ENCODE measurements at places on chromosomes 7 and 10.

GRCh38 chr10:122085423-122085911, 96.5 kb downstream of the TACC2 start:
- peaks cover 38% of the 10 kb centered on the region for H3K27me3 ChIP-seq
- no peak overlapping the region for H3K27ac ChIP-seq
- H3K4me3 ChIP-seq, result no peak overlapping the region
- H3K36me3 ChIP-seq, result no peaks in the 10 kb centered on the region

DNA sequence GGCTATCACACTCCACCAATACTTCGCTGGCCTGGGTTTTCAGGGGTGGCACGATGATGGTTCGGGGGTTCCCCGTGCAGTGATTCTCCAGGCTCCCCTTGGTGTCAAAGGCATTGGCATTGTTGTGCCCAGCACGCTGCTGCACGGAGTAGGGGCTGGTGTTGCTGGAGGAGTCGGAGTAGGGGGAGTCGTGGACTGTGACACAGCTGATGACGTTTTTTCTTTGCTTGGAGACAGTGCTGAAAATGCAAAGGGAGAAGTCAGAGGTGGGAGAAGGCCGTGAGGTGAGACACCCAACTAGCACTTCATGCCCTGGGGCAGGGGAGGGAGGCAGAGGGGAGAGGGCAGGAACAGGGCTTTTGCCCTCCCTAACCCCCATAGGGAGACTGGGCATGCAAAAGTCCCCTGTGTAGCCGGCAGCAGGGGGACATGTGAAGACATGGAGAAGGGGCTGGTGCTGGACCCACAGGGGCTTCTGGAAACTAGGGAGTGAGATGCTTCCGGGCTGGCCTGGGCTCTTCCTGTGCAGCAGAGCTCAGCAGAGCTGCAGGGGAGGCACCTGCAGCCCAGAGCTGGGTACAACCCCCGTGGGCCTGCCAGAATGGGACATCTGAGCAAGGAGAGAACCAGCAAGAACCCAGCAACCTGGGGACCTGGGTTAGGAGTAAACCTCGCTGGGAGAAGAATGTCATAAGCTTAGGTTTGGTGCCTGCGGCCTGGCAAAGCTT, 60.5 kb downstream of the CLEC2L start:
- H3K27me3 ChIP-seq, result no peaks in the 10 kb centered on the region
- peaks cover 46% of the 10 kb centered on the region for H3K36me3 ChIP-seq
- no peak overlapping the region for H3K4me3 ChIP-seq

- DNase-seq, result no peak
- no peak overlapping the region for H3K27ac ChIP-seq
- H3K4me1 ChIP-seq, result peaks cover 4% of the 10 kb centered on the region
- no peaks in the 10 kb centered on the region for H3K36me3 ChIP-seq
- H3K4me3 ChIP-seq, result no peak overlapping the region
- H3K27me3 ChIP-seq, result peaks cover 68% of the 10 kb centered on the region
Observed at GRCh38 chr10:123584419-123584775, 81.8 kb upstream of the GPR26 start.

DNA sequence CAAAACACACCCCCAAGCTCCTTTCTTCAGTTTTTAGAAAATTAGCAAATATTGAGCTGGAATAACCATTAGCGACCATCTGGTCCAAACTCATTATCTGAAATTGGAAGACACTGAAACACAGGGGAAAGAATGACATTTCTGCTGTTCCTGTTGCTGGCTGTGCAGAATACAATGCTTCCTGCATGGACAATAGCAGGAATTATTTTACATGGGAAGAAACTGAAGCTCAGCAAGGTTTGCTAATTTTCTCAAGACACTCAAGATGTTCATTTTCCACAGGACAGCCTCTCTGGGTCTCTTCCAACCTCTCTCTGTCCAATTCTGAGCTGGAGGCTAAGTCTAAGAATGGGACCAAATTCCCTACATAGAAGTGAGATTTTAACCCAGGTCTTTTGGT, 81.9 kb upstream of the TNS3 start:
- H3K27ac ChIP-seq, result peak overlapping the region; percentile 71
- no peak for DNase-seq
- no peaks in the 10 kb centered on the region for H3K27me3 ChIP-seq
- H3K36me3 ChIP-seq, result no peaks in the 10 kb centered on the region
- H3K4me1 ChIP-seq, result peaks cover 39% of the 10 kb centered on the region

DNA sequence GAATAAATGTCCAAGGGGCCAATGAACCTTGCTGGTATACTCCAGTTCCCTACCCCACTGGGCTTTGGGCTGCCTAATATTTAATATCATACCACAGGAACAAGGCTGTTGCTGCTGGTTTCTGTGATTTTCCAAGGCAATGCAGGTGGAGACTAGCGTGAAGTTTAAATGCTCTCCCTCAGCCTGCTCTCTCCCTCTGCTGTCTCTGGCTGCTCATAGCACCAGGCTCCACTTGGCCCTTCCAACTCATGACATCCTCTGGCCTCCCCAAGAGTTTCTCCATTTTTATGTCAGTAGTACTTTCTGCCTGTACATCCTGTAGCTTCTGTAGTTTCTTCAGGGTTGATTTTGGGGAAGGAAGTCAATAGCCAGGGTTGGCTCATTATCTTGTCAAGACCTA, 103.5 kb downstream of the LHFPL3 start:
- no peak for DNase-seq
- H3K27me3 ChIP-seq, result peaks cover 13% of the 10 kb centered on the region
- H3K4me3 ChIP-seq, result no peak overlapping the region
- no peaks in the 10 kb centered on the region for H3K4me1 ChIP-seq

DNA sequence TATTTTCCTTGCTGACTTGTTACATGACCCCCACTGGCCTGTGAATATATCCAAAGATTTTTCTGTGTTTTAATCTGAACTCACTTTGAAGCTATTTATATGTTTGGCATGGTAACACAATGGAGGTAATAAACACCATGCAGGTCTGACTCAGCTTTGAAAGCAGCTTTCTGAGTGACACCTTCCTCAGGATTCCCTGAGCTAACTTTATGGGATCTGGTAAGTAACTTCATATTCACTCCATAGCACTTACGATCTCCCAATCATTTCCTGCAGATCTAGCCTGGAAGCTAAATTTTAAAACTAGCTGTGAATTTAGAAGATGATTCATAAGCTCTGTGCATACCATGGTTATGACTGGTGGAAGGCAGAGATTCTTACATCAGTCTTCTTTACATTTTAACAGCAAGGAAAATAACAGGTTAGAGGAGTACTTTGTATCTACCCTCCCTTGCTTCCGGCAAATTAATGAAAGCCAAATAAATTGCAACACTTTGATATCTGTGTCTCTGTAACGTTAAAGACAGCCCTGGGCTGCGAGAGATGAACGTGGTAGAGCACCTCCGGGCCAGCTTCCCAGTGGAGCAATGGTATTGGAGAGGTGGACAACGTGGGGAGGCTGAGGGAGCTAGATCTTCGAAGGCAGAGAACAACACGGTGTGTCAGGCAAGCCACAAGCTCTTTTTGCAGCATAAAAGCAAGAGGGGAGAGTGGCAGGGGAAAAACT, 170.2 kb upstream of the KLF14 start:
- no peaks in the 10 kb centered on the region for H3K36me3 ChIP-seq
- no peak for DNase-seq
- H3K4me3 ChIP-seq, result no peak overlapping the region
- peaks cover 3% of the 10 kb centered on the region for H3K27me3 ChIP-seq
- H3K27ac ChIP-seq, result peak overlapping the region; percentile 78

- no peaks in the 10 kb centered on the region for H3K4me1 ChIP-seq
- no peak for DNase-seq
- no peaks in the 10 kb centered on the region for H3K36me3 ChIP-seq
- no peaks in the 10 kb centered on the region for H3K27me3 ChIP-seq
Observed at GRCh38 chr10:109191341-109191740, 732.0 kb downstream of the XPNPEP1 start.

GRCh38 chr10:34018784-34019183, 684.3 kb upstream of the NRP1 start:
- H3K4me1 ChIP-seq, result peaks cover 12% of the 10 kb centered on the region
- H3K27me3 ChIP-seq, result peaks cover 2% of the 10 kb centered on the region
- no peak for DNase-seq

Data from mesothelial cell of epicardium (in vitro differentiated cells).